ENCODE measurements at places on chromosomes 7 and 10.

DNA sequence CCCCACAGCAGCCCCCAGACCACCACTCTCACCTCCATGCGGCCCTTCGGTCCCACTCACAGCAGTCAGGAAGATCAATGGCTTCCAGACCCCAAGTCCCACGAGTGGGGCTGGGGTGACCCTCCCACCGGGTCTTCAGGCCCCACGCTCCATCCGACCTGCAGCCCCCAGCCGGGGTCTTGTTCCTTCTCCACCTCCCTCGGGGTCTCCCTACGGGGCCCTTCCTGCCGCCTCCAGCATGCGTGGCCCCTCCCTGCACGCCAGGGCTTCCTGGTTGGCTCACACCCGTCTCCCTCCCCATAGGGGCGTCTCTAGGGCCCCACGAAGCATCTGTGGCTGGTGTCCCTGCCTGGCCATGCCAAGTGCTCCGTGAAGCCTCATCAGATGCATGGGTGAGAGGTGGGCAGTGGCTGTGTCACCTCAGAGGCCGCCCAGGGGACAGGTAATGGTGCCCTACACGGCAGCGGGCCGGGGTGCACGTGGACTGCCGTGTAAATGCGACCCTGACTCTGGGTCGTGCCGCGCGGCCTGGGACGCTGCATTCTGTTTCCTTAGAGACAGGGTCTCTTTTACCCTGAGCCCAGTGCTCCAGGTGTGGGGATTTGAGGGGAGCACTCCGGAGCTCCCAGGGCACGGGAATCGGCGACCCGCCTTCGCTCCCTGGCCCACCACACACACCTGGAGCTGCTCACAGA is 19.9 kb downstream of the ADAP1 start:
- no peak for DNase-seq

DNA sequence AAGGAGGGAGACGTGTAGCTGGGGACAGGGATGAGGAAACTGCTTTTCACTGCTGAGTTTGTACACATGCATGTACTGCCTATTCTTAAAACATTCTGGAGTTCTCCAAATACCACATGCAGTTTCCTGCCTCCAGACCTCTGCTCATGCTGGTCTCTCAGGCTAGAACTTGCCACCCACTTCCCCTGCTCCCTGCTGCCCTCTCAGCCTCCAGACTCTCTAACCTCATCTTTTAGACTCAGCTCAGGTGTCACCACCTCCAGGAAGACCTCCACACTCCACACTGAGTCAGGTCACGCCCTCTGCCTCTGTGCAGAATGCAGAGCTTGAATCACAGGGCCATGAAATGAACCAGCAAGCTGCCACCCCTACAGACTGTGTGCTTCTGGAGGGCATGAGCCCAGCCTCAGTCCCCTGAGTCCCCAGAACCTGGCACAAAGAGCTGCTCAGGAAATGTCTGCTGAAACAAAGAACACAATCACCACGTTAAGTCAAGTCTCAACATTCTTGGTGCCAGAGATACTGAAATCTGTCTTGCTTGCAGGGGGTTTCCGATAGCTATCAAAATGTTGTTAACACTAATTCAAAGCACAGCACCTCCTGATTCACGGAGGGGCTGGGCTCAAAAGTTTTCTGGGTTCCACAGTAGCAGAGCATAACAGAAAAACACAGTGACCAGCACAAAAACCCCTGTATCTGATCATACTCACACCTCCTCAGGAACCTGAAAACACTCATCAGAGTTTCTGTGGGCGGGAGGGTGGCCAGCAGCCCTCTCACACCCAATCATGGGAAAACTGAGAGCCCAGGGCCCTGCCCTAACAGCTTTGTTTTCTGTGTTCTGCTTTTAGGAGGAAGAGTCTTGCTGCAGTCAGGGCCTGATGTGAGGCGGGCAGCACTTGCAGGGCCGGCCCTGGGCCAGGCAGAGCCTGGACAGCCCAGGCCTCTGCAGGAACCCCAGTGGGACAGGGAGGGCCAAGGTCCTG is 21.1 kb downstream of the FAM53B start:
- no peak for DNase-seq

DNA sequence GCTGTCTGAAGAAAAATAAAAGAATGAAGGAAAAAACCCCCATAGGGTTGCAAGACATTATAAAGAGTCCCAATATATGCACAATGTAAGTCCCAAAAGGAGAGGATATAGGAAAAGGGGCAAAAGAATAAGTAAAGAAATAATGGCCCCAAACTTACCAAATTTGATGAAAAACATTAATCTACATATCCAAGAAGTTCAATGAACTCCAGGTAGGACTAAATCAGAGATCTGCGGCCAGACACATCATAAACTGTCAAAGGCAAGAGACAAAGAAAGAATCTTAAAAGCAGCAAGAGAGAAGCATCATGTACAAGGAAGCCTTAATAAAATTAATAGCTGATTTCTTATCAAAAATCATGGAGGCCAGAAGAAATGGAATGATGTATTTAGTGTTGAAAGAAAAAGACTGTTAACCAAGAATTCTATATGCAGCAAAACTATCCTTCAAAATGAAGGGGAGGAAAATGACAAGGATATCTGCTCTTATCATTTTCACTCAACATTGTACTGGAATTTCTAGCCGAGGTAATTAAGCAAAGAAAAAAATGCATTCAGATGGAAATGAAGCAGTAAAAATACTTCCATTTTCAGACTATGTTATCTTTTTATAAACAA is 95.7 kb upstream of the GLI3 start:
- DNase-seq = no peak

DNA sequence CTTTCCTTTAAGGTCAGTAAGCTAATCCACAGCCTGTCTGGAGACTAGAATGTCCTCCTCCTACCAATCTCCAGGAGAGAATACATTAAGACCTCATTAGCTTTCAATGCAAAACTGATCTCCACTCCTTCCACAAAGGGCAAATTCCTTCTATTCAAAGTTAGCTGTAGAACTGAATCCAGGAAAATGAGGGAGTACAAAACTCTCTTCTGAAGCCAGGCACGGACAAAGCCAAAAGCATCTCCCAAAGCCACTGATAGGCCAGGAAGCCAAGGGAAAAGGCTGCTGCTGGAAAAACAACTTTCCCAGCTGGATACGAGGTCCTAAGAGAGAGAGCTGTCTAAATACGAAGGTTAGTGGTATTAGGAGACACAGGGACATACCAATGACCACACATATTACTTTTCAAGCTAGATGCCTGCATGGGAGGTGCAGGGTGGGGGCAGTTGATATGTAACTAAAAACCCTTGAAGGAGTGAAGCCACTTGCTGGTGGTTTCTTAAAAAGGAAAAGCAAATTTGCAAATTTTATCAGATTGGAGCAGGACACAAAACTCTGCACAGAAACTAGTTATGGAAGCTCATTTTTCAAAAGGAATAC is 43.6 kb downstream of the MKX start:
- DNase-seq = no peak

- no peak for DNase-seq
These were observed 35.5 kb downstream of the RPS24 start for GRCh38 chr10:78069151-78069550.

- DNase-seq = no peak
These were observed 103.9 kb downstream of the LRRC4 start for GRCh38 chr7:127927348-127927696.

DNA sequence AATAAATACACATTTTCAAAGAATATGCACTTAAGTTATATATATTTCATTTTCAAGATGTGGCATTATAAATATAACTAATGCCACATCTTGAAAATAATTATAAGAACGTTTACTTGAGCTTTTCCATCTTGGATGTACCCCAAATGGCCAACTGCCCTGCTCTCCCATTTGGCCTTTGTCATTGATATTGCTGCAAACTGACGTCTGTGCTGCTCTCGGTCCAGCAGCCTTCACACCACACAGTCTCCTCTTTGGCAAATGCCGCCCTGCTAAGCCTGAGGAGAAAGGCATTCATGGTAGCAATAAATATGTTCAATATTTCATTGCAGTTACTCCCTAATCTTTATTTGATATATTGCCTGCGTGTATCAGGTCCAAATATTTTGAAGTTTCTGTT is 384.6 kb upstream of the ADARB2 start:
- no peak for DNase-seq
